ENCODE measurements at places on chromosomes 7 and 10.

- DNase-seq: no peak
These were observed 312.0 kb downstream of the DPP6 start for GRCh38 chr7:154364170-154364569.

- no peak for DNase-seq
These were observed 652.1 kb downstream of the SUGCT start for GRCh38 chr7:40786909-40787308.

DNA sequence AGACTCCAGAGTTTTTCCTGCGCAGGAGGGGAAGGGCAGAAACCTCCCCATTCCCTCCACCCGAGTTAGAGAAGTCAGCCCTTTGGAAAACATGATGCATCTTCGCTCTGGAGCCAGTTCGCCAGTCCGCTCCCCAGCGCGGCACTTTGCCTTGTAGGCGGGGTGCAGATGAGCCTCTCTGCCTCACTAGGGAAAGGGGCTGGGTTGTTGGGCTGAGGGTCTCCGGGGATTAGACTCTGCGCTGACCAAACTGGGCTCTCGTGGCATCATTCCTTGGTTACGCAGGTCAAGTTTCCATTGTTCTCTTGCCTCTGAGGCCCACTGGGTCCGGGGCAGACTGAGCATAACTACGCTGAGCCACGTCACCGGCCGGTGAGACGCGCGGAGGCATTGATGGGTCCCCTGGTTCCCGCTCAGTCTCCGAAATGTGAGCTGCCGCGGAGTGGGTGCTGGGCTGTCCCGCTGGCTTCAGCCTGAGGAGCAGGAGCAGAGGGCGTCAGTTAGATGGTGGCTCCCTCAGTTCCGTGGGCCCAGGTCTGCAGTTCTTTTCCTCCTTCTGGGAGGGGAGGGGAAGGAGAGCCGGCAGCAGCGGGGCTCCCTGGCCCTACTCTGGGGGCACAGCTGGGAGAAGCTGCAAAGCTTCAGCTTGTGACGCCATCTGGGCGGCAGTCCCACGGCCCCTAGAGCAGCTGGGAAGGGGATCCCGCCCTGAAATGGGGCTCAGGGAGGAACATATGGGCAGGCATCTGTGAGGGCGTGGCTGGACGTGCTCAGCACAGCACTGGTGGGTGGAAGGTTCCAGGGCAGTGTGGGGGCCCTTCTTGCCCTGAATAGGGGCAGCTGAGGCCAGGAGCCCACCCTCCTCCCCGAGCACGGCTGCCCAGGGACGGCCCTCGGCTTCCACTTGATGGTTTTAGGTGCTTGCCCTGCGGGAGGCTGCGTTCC is 121.3 kb upstream of the BTBD16 start:
- DNase-seq: peak; percentile 86

- no peak for DNase-seq
These were observed 410.8 kb upstream of the PRKCQ start for GRCh38 chr10:6990891-6991290.

DNA sequence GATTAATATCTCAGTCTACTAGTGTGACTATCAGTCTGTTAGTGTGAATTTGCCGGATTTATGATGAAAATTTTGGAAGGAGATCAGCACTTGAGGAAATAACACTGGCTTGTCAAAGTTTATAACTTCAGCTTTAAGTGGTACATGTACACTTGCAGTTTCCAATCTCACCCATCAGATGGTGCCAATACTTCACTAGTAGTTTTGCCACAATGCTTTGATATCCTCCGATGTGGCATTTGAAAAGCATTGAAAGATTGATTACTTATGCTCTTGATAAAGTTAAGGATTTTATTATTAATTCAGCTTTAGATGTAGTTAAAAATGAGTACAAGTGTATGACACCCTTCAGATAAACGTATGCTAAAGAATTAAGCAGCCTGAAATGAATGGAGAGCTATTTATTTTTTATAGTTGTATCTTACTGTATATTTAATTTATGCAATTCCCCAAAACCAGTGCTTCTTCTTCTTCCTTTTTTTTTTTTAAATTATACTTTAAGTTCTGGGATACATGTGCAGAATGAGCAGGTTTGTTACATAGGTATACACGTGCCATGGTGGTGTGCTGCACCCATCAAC is 98.2 kb downstream of the ANLN start:
- no peak for DNase-seq

DNA sequence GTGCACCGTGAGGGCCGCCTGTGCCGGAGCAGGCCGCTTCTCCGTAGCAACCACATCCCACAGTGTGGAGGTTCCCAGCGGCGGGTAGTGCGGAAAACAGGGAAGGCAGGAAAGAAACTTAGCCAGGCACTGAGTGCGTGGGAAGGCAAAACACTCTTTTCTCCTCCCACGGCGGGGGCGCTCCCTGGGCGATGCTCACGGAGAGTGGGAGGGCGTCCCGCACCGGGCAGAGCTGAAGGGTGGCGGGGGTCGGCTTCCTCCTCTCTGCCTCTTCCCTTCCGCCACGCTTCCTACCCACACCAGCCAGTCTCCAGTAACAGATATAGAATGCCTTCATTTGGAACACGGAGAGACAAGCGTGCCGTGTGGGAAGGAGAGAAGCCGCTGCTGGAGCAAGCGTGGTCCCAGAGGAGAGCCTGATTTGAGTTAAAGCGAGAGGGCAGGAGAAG is 252.5 kb downstream of the PAXIP1 start:
- no peak for DNase-seq

- DNase-seq: no peak
These were observed 78.7 kb downstream of the KIAA1217 start for GRCh38 chr10:24287559-24288195.

DNA sequence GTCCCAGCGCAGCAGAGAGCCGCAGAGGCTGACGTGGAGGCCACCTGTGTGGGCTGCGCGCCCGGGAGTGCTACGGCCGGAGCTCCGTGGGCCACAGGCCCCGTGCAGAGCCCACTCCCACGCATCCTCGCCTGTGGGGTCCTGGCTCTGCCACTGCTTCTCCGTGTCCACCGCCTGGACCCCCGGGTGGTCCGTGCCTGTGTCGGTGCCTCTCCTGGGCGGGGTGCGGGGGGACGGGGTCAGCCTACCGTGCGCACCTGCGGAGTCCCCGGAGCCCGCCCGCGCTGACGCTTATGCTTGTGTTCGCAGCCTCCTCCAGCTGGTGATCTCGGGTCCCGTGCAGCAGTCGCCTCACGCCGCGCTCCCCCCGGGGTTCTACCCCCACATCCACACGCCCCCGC is 7.8 kb upstream of the ZNF853 start:
- no peak for DNase-seq

- DNase-seq: no peak
These were observed 45.0 kb upstream of the STK17A start for GRCh38 chr7:43537765-43538403.

- no peak for DNase-seq
These were observed 395.1 kb downstream of the GRID1 start for GRCh38 chr10:85971494-85971893.

- DNase-seq: no peak
These were observed 464.4 kb downstream of the TCERG1L start for GRCh38 chr10:130847170-130847569.

- no peak for DNase-seq
These were observed 133.5 kb downstream of the MTPAP start for GRCh38 chr10:30215623-30216022.

DNA sequence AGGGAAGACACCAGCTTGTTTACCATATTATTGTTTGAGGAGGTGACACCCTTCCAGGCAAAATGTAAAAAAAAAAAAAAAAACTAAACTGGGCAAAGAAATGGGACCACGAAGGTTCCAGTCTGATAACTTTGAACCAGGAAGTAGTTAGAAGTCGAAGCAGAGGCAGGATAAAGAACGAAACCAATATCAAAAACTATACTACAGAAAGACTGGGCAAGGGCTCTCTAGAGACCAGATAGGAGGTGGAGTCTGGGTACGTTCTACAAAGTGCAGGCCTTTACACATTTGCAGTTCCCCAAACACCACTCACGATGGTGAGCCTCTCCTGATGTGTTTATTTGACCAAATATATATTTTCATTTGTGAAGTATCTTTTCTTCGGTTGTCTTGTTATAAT is 125.7 kb upstream of the CDK1 start:
- DNase-seq: no peak

GRCh38 chr10:89992575-89992974 is 291.2 kb downstream of the KIF20B start:
- DNase-seq: no peak

DNA sequence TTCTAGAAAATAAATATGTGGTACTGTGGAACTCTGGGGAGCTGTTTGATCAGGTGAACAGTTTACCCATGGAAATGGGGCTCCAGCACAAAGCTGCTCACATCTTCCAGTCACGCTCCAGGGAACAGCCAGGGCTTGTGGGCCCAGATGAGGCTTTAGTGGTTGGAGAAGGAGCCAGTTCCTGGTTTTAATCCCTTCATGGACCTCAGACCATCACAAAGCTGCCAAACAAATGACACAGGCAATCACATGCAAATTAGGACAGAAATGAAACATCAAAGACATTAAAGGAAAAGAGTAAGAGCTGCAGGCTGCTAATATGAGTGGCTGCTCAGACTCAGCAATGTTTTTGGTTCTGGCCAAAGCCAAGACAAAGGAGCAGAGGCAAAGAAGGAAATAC is 2.2 kb upstream of the ATP6V0E2 start:
- no peak for DNase-seq

GRCh38 chr10:127218658-127219057 is 22.3 kb upstream of the INSYN2A start:
- DNase-seq: no peak

- no peak for DNase-seq
These were observed 62.5 kb downstream of the DAGLB start for GRCh38 chr7:6385110-6385781.

- DNase-seq: no peak
These were observed 377.6 kb downstream of the PHTF2 start for GRCh38 chr7:78176171-78176570.

GRCh38 chr7:21941611-21942141 is 4.0 kb downstream of the CDCA7L start:
- DNase-seq: no peak

- no peak for DNase-seq
These were observed 82.0 kb downstream of the ABLIM1 start for GRCh38 chr10:114576132-114576487.

GRCh38 chr10:129958629-129959543 is 5.2 kb downstream of the EBF3 start:
- peak; percentile 37 for DNase-seq

DNA sequence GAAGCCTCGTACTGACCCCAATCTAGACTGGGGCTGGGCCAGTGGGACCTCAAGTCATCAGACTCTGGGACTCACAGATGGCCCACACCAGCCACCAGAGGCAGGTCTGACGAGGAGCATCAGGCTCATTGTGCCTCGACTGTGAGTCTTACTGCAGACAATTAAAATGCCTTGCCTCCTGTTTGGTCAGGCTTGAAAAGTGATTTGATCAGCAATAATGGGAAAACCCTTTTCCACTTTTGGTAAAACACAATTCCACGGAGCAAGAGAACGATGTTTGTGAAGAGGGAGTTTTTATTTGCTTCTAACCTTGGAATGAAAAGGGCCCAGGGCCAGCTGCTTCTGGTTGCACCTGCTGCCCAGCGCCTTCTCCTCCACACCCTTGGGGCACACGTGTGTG is 43.9 kb downstream of the C10orf143 start:
- DNase-seq: no peak

DNA sequence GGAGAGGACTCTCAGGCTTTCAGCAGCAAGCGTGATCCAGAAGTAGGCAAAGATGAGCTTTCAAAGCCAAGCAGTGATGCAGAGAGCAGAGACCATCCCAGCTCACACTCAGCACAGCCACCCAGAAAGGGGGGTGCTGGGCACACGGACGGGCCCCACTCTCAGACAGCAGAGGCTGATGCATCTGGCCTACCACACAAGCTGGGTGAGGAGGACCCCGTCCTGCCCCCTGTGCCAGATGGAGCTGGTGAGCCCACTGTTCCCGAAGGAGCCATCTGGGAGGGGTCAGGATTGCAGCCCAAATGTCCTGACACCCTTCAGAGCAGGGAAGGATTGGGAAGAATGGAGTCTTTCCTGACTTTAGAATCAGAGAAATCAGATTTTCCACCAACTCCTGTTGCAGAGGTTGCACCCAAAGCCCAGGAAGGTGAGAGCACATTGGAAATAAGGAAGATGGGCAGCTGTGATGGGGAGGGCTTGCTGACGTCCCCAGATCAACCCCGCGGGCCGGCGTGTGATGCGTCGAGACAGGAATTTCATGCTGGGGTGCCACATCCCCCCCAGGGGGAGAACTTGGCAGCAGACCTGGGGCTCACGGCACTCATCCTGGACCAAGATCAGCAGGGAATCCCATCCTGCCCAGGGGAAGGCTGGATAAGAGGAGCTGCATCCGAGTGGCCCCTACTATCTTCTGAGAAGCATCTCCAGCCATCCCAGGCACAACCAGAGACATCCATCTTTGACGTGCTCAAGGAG is 95.5 kb downstream of the TACC2 start:
- DNase-seq: no peak

DNA sequence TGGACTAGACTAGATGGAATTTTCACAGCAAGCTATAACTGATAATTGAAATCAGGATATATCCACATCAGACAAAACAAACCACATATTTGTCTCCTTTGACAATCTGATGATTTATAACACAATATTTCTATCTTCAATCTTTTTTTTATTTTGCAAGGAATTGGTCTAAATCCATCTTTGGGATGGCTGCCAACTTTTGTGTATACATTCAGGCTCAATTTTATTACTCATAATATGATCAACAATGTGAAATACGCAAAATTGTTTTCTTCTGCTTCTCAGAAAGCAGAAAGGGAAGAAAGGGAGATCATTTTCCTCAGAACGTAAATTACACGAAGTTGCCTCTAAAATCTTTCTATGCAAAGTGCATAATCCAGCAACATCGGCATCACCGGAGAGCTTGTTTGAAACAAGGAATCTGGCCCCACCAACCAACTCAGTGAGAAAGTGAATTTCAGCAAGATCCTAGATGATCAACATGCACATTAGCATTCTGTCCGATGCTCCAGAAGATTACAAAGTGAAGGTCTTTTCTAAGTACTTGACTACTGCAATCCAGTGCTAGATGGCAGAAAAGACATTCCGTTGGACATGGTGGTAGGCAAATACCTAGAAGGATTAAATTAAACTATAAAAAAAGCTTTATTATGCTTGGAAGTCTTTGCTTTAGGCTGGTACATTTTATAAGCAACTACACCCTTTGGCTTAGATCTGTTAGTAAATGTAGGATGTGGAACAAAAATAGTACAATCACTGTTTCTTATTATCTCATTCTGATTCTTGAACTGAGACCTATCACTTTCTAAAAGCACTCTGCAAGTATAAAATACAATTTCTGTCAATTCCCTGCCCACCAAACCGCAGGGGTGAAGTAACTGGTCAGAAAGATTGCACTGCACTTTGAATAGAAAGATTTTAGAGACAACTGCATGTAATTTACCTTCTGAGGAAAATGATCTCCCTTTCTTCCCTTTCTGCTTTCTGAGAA is 126.4 kb upstream of the RSU1 start:
- DNase-seq: no peak

DNA sequence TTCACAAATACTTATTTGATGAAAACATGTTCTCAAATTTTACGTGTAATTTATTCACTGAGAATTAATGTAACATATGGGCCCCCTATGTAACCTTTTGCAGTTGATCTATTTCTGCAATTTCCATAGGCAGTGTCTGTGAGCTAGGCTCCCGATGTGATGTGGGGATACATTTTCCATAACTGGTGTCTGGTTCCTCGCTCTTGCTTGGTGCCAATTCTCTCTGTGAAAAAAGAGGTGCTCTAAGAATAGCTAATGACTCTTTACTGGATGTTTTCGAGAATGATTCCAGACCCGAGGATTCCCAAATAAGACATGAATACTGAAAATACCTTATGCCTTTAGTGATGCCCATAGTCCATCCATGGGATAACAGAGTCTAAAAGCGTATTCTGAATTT is 286.7 kb upstream of the FZD8 start:
- DNase-seq: no peak

Data from ascending aorta (tissue), 2 donors.